ENCODE measurements at places on chromosomes 3 and 15. TPM values are rescaled to one million over a fixed set of nuclear protein-coding genes. Genes with fewer than 3 reads are reported as not detected.

ACVR2B gene
- 4.1 TPM for total RNA-seq

ROBO2 gene
- 0.25 TPM for total RNA-seq

NEK10 gene
- 2.5 TPM for total RNA-seq

EIF4E3 gene
- 6.4 TPM for total RNA-seq

SERPINI2 gene
- not detected for total RNA-seq

- DNase-seq: peak; percentile 93
- H3K27me3 ChIP-seq: no peaks in the 10 kb centered on the region
- H3K4me3 ChIP-seq: no peak overlapping the region
- no peaks in the 10 kb centered on the region for H3K4me1 ChIP-seq
Measured at GRCh38 chr3:45583021-45583851, 11.3 kb upstream of the LIMD1 start.

- DNase-seq: no peak
- no peaks in the 10 kb centered on the region for H3K36me3 ChIP-seq
- H3K4me1 ChIP-seq: no peaks in the 10 kb centered on the region
Measured at GRCh38 chr15:44535092-44535491, 1.9 kb upstream of the EIF3J start.

DNA sequence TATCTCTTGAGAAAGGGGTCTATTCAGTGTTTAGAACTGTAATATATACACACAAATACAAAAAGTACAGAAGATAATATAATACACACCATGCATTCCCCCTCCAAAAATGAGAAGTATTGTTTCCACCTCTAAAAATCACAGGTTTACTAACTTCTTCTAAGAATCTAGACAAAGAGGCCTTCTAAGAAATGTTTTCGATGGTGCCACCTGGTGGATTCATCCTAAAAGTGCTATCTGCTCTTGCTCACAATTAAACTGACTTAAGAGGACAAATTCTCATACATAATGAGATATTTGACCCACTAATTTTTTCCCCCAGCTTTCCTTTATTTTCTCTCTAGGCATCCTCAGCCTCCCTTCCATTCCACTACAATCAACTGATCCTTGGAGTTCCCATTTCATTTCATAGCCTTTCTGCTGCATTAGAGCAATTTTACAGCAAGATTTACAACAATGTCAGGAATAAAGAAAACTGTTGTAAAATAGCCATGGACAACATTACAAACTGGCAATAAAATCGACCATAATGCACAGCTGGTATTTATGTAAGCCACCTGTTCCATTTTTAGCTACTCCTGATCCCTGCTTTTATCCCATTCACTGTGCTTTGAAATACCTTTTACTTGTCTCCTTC lies 124.6 kb downstream of the ARRDC4 start:
- no peaks in the 10 kb centered on the region for H3K27me3 ChIP-seq
- H3K36me3 ChIP-seq: no peaks in the 10 kb centered on the region
- no peak for DNase-seq
- no peak overlapping the region for H3K4me3 ChIP-seq

DNA sequence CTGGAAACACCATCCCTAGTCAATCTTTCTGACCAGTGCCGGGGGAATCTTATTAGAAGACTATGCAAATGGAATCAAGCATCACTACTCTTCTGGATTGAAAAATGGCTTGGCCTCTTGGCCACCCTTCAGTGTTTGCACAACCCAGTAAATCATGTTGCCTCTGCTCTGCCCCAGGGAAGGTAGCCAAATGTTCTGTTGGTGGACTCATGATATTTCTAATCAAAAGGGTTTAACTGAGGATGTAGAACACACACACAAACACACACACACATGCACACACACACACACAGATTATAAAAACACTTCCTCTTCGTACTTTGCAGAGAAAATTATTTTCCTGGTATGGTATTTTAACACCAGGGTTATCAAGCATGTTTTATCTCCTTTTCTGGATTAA lies 7.9 kb downstream of the RBP2 start:
- no peak for DNase-seq
- H3K27ac ChIP-seq: no peak overlapping the region
- no peak overlapping the region for H3K4me3 ChIP-seq
- no peaks in the 10 kb centered on the region for H3K36me3 ChIP-seq
- H3K4me1 ChIP-seq: no peaks in the 10 kb centered on the region

GRCh38 chr15:99006146-99006545 lies 1.4 kb downstream of the PGPEP1L start:
- H3K4me1 ChIP-seq: no peaks in the 10 kb centered on the region
- H3K4me3 ChIP-seq: no peak overlapping the region
- no peaks in the 10 kb centered on the region for H3K27me3 ChIP-seq
- no peak overlapping the region for H3K27ac ChIP-seq
- no peak for DNase-seq

GRCh38 chr3:105397974-105398373 lies 31.3 kb downstream of the ALCAM start:
- no peaks in the 10 kb centered on the region for H3K27me3 ChIP-seq
- H3K4me3 ChIP-seq: no peak overlapping the region
- H3K4me1 ChIP-seq: no peaks in the 10 kb centered on the region
- H3K27ac ChIP-seq: no peak overlapping the region
- no peak for DNase-seq
- H3K36me3 ChIP-seq: no peaks in the 10 kb centered on the region

DNA sequence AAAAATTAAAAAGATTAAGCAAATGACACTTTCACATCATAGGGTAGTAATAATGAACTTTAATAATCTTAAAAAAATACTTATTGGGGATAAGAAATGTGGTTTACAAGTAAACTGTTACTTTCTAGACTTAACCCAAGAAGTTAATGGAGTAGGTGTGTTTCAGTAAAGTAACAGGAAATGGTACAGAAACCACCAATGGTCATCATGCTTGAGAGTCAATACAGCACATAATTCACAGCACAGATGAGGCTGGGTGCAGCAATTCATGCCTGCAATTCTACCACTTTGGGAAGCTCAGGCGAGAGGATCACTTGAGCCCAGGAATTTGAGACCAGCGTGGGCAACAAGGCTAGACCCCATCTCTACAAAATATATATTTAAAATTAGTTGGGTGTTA lies 11.5 kb upstream of the USP50 start:
- no peak overlapping the region for H3K4me3 ChIP-seq
- H3K27me3 ChIP-seq: no peaks in the 10 kb centered on the region
- DNase-seq: no peak
- H3K4me1 ChIP-seq: no peaks in the 10 kb centered on the region
- peaks cover 17% of the 10 kb centered on the region for H3K36me3 ChIP-seq
- H3K27ac ChIP-seq: no peak overlapping the region

- no peaks in the 10 kb centered on the region for H3K27me3 ChIP-seq
- H3K4me1 ChIP-seq: no peaks in the 10 kb centered on the region
- no peaks in the 10 kb centered on the region for H3K36me3 ChIP-seq
- no peak overlapping the region for H3K27ac ChIP-seq
Measured at GRCh38 chr3:89227218-89227617, 119.8 kb downstream of the EPHA3 start.

ADAMTS7 gene
- total RNA-seq: 0.49 TPM

DNA sequence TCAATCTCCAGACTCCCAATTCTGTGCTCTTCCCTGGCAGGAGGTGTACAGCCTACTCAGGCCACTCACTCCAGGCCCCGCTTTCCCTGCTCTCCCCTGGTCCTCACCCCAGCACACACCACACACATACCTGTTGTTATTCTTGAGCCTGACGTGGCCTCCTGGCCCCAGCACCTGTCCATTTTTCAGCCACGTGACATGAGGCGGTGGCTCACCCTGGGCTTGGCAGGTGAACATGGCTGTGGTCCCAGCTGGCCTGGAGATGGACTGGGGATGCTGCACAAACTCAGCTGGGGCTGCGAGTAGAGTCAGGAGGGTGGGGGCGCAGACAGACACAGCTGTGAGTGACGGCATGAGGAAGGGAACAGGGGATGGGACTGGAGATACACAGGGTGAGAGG lies 27.3 kb downstream of the RNU5B-1 start:
- no peaks in the 10 kb centered on the region for H3K27me3 ChIP-seq
- no peak overlapping the region for H3K4me3 ChIP-seq
- no peak for DNase-seq
- no peaks in the 10 kb centered on the region for H3K4me1 ChIP-seq
- no peaks in the 10 kb centered on the region for H3K36me3 ChIP-seq
- no peak overlapping the region for H3K27ac ChIP-seq

Measured in right lobe of liver (tissue), 6 donors.